CMK (cell line): ENCODE measurements at places on chromosomes 6 and 20.

- DNase-seq: no peak
Measured at GRCh38 chr6:155001934-155002333, 6.8 kb downstream of the TIAM2 start.

DNA sequence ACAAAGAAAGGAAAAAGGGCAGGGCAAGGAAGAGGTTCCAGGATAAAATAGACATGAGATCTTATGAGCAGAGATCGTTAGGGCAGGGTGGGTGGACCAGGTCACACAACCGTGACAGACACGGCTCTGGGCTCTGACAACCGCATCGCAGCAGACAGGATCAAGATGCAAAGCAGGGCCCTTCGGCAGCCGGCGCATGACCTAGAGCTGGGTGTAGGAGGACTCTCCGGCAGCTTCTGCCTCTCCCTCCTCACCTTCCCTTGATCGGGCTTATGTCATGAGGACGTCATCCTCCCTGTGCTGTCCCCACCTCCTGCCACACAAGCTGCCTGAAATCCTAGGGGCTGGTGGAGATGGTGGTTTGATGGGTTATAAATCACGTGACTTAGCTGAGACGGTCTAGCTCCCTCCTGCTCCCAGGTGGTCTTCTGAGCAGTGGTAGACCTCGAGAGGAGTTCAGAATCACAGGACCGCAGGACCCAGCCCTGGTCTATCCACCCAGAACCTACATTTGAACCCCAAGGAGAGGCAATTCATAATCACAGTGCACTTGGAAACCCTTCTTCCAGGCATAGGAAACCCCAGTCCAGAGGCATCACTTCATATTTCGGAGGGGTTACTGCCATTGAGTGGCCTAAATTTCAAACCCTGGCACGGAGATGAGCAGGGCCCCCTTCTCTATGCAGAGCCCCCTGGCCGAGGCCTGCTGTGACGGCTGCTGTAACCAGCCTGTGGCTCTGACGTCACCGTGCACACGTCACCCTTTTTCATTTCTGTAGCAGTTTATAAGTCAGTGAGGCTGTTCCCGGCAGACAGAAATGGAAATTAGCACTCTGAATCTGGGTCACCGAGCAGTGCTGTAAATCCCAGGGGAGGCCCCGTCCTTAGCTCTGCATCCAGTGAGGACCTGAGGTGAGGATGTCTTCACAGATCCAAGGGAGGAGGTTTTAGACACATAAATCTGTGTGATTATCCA is 8.7 kb upstream of the CCR6 start:
- DNase-seq: no peak

- DNase-seq: no peak
Measured at GRCh38 chr6:122042960-122043735, 356.3 kb upstream of the HSF2 start.

DNA sequence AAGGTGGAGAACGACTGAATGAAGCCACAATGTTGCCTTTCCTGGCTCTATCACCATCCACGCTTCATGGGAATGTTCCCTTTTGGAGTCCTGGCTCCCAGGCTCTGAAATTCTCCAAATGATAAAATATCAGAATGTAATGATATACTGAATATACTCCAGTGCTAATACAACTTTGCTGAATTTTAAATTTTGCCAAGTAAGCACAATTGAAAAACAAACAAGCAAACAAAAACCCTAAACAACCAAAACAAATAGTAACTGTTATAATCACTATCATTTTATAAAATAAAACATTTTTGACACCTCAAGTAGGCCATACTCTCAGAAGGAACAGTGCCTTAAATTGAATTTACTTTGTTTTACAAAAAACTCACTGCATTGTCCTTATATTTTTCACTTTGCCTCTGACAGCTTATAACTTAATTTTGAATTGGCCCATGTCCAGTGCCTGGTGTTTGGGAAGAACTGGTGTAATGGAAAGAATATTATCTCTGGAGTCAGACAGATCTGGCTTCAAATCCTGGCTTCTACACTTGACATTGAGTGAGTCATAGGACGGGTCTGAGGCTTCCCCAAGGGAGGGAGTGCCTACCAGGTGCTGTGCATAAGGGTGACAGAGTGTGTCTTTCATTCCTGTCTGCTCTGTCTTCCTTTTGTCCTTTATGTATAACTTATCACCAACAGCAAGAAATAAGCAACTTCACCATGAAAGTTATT is 698.3 kb downstream of the EPM2A start:
- no peak for DNase-seq

- DNase-seq: no peak
Measured at GRCh38 chr6:79266051-79266450, 31.6 kb upstream of the HMGN3 start.

GRCh38 chr6:36912586-36912985 is 26.8 kb downstream of the C6orf89 start:
- DNase-seq: peak; percentile 40

DNA sequence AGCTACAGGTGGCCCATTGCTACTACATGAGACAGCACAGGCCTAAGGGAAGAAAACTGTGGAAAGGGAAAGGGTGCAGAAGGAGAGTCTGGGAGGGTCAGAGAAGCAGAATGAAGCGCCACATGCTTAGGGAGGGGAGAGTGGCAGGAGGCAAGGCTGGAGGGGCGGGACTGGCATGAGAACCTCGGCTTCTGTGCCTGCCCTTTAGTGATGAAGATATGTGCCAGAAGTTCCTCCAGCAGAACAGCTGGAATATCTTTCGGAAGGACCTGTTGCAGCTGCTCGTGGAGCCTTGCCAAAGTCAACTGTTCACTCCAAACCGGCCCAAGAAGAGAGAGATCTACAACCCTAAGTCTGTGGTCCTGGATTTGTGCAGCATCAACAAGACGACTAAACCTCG is 61.8 kb downstream of the CNBD2 start:
- DNase-seq: no peak

DNA sequence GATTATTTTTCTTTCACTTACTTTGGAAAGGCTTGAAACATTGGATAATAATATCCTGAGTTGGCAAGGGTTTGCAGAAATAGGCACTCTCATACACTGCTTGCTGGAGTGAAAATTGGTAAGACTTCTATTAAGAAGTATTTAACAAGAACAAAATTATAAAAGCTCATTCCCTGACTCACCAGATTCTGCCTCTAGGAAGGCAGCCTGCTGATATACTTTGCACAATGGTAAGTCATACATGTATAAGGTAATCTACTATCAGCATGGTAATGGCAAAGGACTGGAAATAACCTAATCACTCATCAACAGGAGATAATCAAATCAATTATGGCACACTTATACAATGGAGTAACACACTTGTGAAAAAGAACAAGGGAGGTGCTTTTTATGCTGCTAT is 85.8 kb downstream of the PLCG1 start:
- no peak for DNase-seq

GRCh38 chr6:18115356-18115755 is 7.1 kb downstream of the NHLRC1 start:
- no peak for DNase-seq

DNA sequence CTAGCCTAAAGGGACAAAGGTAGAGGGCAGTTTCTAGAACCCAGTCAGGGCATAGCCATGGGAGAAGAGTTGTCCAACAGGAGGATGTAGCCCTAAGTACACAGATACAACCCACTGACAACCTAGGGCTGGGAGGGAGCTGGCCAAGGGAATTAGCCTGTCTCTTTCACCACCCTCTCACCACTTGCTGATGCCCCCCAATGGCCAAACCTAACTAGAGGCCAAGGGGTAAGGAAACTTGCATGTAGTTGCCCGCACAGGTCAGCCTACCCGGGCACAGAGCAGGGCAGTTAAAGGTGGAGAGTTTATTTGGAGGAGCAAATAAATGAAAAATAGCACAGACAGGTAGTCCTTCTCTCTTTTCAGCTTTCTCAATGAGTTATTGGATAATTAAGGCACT is 143.3 kb downstream of the LRFN2 start:
- DNase-seq: no peak

GRCh38 chr6:15473741-15474161 is 189.1 kb downstream of the DTNBP1 start:
- no peak for DNase-seq

DNA sequence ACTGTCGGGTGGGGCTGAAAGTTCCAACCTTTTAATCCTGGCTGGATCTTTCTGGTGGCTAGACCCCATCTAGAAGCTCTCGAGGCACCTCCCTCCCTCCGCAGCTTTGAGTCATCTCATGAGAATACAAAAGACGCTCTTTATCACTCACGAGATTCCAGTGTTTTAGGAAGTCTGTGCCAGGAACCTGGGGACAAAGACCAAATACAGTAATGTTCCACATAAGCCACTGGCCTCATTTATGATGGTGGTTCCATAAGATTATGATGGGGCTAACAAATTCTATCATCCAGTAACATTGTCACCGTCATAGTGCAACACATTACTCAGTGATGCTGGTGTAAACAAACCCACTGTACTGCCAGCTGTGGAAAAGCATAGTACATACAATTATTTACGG is 48.7 kb downstream of the NCOA7 start:
- DNase-seq: no peak

DNA sequence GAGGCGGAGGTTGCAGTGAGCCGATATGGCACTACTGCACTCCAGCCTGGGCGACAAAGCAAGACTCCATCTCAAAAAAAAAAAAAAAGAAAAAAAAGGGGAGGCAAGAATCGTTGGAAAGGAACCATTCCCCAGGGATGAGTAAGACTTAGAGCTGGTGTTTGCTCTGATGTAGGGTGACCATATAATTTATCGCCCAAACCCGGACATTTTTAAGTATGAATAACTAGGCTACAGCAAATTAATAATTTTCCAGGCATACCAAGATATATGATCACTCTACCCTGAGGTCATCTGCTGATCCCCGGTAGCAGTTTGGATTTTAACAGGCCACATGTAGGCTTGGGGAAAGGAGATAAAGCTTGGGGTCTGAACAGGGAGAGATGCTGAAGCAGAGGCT is 260.9 kb downstream of the BTBD9 start:
- DNase-seq: no peak

DNA sequence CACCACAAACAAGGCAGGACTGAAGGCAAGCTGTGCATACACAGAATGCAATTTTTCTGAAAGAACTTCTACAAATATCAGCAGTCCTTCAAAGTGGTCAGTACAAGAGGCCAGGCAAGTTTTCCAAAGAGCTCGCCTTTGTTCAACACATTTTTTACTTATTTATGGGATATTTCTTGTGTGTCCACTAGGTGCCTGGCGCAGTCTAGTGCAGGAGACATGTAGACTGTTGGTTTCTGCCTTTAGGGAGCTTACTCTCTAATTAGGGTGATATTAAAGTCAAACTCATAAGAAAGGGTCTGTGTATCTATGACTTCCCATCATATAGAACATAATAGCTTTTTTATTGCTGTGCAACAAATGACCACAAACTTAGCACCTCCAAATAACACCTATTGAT is 21.2 kb upstream of the VEGFA start:
- no peak for DNase-seq

DNA sequence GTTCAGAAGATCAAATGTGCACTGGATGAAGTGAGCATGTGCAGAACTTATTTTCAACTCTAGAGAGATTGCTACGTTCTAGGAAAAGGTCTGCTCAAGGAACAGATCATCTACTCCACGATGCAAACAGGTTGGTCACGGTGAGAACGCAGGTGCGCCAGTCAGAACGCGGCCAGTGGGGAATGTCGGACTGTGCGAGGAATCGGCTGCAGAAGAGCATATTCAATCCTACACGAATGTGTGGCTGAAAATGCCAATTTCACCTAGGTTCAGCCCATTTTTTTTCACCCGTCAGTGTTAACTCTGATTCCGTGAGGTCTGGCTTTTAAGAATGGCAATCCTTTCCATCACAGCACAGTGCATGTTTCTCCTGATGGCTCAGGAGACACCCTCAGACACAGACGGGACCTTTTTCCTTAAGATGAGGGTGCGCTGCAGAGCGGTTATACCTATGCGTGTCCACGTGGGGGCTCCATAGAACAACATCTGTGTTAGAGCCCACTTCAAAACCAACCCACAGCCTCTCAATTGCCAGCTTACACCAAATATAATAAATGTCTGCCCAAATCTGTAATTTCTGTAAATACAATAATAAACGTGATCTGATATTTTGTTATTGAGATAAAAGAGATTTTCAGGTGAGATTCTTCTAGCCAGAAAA is 250.4 kb downstream of the FOXA2 start:
- DNase-seq: peak; percentile 35

DNA sequence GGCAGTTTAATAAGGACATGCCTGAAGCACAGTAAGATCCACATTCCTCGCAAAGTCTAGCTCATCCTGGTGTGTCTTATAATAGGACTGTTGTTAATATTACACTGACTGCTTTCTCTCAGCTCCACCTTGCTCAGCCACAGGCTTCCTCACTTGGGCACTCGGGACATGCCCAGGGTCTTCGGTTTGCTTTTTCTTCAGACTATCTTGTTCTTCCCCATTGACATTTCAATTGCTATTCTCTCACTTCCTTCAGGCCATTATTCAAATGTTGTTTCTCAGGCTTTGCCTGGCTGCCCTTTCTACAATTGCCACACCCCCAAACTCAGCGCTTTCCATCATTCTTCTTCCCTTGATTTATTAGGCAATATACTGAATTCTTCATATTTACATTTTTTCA is 274.8 kb upstream of the RGS17 start:
- DNase-seq: no peak

DNA sequence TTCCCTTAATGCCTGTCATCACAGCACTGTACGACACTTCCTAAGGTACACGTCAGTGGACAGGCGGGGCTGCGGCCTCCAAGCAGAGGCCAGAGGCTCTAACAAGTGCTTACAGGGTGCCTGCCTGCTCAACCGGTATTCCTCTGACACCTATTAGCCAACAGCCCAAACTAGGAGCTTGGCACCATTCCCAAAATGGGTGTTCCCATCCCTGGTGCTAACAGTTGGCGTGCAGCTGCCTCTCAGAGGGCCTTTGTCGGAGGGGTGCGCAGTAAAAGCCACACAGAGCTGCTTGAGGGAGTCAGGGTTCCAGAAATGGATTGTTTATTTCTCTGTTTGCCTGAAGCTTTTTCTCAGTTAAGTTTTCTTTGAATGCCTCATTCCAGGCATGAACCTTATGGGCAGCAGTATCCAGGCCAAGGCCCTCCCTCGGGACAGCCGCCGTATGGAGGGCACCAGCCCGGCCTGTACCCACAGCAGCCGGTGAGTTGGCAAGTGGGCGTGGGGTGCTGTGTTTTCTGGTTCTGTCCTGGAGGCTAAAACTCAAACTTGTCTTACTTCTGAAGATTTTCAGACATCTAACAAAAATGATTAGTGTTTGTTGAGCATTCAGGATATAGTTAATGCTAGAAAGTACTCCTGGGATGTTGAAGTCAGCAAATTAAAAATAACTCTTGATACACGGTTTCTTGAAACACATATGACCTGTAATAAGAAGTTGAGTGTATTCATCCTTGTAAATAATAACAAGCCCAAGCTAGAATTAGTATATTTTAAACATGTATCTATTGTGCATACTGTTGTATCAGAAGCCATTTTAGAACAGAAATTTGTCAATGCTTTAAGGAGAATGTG is 124.7 kb downstream of the TMEM242 start:
- DNase-seq: no peak

GRCh38 chr6:153662982-153663381 is 376.1 kb upstream of the OPRM1 start:
- DNase-seq: no peak

- no peak for DNase-seq
Measured at GRCh38 chr6:154791556-154792317, 58.5 kb downstream of the SCAF8 start.

- no peak for DNase-seq
Measured at GRCh38 chr6:1906014-1906413, 296.3 kb downstream of the FOXC1 start.
